Ovary (tissue), 10 donors: ENCODE measurements at places on chromosomes 5 and 9. TPM values are rescaled to one million over a fixed set of nuclear protein-coding genes. Genes with fewer than 3 reads are reported as not detected.
A peak's percentile ranks its signal among the peaks of the same experiment; 100 is the strongest.

ADAMTSL1 gene
- total RNA-seq, result 6.1 TPM

FOXD4L3 gene
- total RNA-seq, result not detected

- H3K4me3 ChIP-seq, result no peak overlapping the region
- no peak for DNase-seq
- no peaks in the 10 kb centered on the region for H3K4me1 ChIP-seq
- H3K36me3 ChIP-seq, result no peaks in the 10 kb centered on the region
Observed at GRCh38 chr5:10579536-10580521, 16.0 kb downstream of the ANKRD33B start.

WDR31 gene
- 3.4 TPM for total RNA-seq

DNA sequence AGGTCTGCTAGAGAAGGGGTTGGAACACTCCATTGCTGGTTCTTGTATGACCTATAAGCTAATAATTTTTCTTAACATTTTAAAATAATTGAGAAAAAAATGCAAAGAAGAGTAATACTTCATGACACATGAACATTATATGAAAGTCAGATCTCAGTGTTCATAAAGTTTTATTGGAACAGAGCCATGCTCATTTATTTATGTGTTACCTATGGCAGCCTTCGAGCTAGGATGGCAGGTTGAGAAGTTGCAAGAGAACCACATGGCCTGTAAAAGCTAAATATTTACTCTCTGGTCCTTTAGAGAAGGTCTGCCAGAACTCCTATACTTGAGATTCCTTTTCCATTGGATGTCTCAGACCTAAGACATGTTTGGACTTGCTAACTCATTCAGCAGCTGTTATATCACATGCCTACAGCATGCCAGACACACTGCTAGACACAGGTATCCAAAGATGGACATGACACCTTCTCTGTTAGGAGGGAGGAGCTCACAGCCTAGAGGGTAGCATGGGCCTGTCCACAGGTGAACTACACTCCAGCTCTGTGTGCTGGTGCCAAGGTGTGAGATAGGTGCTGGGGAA lies 304.3 kb downstream of the ARHGAP26 start:
- H3K4me1 ChIP-seq, result no peaks in the 10 kb centered on the region
- no peaks in the 10 kb centered on the region for H3K36me3 ChIP-seq
- no peaks in the 10 kb centered on the region for H3K27me3 ChIP-seq
- H3K4me3 ChIP-seq, result no peak overlapping the region
- H3K27ac ChIP-seq, result no peak overlapping the region
- no peak for DNase-seq

DNA sequence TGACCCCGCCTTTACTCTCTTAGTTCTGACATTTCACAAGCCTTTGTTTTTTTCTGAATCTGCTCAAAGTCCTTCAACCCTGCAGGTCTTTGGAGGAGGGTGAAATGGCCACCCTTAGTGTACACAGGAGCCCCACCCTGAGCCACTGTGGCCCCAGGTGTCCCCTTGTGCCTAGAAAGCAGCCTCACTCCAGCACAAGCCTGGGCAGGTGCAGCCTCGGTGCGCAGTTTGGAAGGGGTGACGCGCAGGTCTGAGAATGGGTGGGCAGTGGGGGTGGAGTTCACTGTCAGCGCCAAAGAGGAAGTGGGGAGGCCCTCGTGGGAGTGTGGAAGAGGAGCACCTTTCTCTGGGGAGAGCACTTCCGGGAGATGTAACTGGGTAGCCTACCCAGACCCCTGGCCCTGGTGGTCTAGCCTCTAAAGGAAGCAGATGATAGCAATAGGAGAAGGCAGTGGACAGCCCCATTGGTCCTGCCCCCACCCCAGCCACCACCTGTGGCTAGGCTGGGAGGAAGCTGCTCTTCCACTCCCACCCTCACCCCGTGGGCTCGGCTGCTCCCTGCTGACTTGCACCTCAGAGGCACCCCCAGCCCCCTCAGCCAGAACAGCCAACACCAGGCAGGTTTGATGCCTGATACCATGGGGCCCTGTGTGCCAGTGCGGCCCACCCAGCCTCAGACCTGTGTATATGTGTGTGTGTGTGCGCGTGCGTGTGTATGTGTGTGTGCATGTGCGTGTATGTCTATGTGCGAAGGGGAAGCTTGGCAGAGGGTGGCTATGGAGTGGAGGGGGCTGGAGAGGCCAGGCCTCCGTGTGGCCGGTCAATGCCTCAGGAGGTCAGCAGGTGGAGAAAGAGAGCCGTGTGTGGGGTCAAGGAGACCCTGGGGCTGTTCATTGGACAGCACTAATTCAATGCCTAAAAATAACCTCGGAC lies 16.8 kb upstream of the DAB2IP start:
- no peaks in the 10 kb centered on the region for H3K36me3 ChIP-seq
- no peak overlapping the region for H3K27ac ChIP-seq
- no peaks in the 10 kb centered on the region for H3K27me3 ChIP-seq
- H3K4me3 ChIP-seq, result no peak overlapping the region
- no peak for DNase-seq
- H3K4me1 ChIP-seq, result peaks cover 5% of the 10 kb centered on the region

DNA sequence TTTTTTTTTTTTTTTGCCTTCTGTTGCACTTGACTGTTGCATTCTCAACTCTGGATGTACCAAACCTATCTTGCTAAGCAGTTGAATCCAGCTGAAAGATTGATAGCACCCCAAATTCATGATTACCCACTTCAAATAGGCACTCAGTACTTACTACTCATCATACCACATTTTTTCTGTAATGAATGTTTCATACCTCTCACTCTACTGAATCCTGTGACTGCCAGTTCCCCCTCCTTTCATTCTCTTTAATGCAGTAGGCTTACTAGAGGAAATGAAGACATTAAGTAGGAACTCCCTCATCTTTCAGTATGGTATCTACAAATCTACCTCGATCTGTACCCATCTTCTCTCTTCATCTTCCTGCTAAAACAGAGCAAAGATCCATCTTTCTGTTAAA lies 6.8 kb downstream of the INVS start:
- no peak for DNase-seq
- H3K36me3 ChIP-seq, result no peaks in the 10 kb centered on the region

DNA sequence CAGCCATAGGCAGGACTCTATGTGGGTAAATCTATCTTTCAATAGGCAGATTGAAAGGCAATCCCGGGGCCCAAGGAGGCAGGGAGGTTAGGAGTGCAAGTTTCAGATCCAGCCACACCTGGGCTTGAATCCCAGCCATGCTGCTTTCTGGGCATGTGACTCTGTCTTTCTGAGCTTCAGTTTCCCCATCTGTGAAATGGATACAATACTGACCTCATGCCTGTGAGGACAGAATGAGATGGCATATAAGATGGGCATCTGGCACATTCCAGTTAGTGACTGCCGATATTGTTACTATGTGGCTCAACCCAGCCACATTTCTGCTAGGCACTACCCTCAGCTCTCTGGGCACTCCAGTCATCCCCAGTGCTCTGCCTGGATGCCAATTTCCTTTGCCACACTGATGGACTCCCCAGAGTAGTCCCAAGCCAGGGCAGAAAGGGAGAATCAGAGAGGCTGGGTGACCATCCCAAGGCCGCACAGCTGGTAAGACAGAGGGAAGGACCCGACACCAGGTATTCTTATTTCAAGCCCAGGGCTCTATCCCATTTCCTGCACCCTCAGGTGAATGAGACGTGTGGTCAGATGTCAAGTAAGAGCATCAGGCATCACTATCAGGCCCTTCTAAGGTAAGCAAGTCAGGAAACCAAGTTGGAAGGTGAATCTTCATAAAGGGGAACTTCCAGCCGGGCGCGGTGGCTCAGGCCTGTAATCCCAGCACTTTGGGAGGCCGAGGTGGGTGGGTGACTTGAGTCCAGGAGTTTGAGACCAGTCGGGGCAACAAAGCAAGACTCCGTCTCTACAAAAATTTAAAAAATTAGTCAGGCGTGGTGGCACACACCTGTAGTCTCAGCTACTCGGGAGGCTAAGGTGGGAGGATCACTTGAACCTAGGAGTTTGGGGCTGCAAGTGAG lies 38.7 kb downstream of the SH3PXD2B start:
- H3K36me3 ChIP-seq, result no peaks in the 10 kb centered on the region
- no peaks in the 10 kb centered on the region for H3K27me3 ChIP-seq
- H3K27ac ChIP-seq, result peak overlapping the region; percentile 63

HMCN2 gene
- 1.6 TPM for total RNA-seq
